ENCODE measurements at places on chromosomes 3 and 15.

- DNase-seq = no peak
Observed at GRCh38 chr3:195057716-195058115, 213.2 kb downstream of the XXYLT1 start.

- no peak for DNase-seq
Observed at GRCh38 chr15:75821786-75822345, 21.4 kb upstream of the UBE2Q2 start.

- no peak for DNase-seq
Observed at GRCh38 chr3:29991198-29991597, 615.2 kb upstream of the TGFBR2 start.

GRCh38 chr3:17195856-17196604 lies 311.3 kb downstream of the PLCL2 start:
- no peak for DNase-seq

- DNase-seq = no peak
Observed at GRCh38 chr15:83733206-83733605, 79.3 kb downstream of the ADAMTSL3 start.

DNA sequence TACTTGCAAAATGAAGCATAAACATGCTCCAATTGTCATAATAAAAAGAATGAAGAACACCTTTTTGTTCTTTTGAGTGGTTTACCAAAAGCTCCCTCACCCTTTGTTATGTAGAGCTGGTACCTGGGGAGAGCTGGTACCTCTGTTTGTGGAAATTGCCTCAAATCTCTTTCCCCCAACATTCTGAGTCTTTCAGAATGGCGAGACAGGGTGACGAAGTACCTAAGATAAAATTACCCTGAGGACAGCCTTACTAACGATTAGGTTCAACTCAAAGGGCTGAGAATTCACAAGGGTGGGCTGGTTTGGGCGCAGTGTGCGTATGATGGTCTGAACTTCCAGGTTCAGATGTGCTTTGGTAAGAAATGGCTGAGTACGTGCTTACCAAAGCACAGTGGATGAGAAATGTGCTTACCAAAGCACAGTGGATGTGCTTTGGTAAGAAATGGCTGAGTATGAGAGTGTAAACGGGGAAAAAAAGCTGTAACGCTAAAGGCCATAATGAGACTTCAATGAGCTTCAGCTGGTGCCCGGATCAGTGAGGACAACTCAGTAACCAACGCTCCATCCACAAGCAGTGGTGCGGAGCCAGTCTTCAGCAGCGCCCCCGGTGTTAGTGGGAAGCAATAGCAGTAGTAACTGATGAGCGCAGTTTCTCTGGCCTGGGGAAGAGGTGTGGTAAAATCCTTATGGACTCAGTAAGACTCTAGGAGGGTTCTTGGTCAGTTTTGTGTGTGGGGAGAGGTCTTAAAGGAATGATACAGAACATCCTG lies 72.3 kb upstream of the LRIG1 start:
- no peak for DNase-seq

DNA sequence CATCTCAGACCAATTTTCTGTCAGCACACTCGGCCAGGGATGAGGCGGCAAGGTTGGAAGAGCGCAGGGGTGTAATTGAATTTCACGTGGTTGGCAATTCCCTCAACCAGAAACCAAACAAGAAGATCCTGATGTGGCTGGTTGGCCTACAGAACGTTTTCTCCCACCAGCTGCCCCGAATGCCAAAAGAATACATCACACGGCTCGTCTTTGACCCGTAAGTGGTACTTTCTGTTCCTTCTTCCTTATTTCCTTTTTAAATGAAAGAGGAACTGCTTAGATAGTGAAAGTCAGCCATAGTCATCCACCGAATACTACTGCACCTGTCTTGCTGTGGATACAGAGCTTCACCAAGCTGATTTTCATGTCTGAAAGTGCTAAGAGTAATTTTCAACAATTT lies 60.1 kb downstream of the SGO1 start:
- no peak for DNase-seq

- no peak for DNase-seq
Observed at GRCh38 chr3:189227249-189227648, 55.5 kb downstream of the TPRG1 start.

DNA sequence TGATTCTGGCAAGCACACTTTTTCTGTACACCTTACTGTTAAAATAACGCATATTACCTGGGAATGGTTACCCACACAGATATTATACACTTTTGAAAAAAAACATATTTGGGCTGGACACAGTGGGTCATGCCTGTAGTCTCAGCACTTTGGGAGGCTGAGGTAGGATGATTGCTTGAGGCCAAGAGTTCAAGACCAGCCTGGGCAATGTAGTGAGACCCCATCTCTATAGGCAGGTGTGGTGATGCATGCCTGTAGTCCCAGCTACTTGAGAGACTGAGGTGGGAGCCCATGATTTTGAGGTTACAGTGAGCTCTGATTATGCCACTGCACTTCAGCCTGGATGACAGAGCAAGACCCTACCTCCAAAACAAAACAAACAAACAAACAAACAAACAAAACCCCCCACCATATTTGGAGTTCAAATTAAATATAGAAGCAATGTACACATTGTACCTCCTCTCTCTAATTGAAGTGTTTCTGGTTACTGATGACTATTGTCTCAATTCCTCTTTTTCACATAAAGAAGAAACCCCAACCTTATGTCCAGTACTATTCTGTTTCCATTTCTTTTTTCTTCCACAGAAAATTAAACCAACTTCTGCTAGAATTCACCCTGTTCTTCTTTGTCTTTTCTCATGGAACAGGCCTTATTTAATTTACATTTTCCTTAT lies 152.6 kb upstream of the UMPS start:
- no peak for DNase-seq

- no peak for DNase-seq
Observed at GRCh38 chr3:137295336-137295735, 337.6 kb downstream of the IL20RB start.

DNA sequence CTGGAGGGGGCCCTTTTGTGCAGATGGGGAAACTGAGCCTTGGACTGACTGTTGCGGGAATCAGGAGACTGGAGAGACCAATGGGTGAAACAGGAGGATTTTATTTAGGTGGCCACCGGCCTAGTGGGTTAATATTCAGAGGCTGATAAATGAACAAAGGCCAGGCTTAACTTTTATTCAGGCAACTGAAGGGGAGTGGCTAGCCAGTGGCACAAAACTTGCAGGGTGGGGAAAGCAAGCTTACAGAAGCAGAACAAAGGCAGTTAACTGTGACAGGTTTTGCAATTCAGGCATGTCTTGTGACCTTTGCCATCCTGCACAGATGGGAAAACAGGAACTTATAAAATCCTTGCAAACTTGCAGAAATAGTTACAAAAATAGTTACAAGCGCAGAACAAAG lies 24.9 kb upstream of the ACAD9 start:
- DNase-seq = no peak

DNA sequence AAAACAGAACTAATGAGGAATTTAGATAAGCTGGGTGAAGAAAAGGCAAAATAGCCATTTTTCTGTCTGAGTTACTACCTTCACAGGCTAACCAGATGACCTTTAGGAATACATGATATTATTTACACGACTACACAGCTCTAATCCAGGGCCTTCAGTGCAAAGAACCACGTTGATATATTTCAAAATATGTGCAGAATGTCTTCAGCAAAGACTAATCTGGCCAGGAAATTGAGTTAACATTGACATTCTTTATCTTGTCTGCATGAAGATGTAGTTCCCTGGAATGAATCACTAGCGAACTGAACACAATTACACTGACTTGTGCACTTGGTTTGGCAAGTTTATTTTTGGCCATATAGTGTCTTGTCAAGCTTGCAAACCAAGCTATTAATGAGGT lies 41.5 kb downstream of the PDHB start:
- DNase-seq = no peak

DNA sequence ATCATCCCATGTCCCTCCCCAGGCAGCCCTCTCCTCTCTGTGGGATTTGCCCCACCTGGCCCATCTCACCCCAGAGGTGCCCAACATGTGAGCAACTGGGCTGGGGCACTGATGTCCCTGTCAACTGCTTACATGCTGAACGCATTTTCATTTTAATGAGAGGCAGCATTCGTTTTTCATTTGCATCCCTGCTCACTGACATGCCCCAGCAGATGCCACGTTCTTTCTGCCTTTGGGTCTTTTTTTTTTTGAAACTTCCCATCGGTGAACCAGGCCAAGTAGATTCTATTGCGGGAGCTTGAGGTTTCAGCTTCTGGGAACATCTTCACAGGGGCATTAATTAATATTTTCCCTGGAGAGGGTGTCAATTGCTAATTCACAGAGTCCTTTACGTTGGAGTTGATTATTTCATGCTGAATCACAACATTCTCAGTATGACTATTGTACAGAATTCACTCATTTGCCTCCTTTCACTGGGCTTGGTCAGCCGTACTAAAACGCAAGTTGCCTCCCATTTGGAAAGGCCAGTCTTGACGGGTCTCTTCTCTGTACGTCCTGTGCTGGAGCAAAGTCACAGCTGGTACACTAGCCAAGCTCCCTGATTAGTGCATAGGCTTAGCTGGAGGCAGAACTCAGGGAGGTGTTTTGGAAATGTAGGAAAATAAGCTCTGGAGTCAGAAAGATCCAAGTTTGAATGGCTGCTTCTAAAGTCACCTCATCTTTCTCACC lies 69.8 kb downstream of the CHRNA7 start:
- no peak for DNase-seq

DNA sequence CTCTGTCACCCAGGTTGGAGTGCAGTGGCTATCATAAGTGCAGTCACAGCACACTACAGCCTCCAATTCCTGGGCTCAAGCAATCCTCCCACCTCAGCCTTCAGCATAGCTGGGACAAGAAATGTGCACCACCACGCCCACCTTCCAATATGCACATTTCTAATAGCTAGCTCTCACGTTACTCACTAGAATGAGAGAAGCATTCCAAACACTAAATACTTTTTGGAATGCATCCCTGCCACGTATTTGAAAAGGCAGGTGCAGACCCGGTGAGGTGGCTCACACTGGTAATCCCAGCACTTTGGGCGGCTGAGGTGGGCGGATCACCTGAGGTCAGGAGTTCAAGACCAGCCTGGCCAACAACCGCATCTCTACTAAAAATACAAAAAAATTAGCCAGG lies 7.6 kb upstream of the TCF12 start:
- no peak for DNase-seq

GRCh38 chr3:168040607-168041208 lies 55.0 kb downstream of the GOLIM4 start:
- no peak for DNase-seq

DNA sequence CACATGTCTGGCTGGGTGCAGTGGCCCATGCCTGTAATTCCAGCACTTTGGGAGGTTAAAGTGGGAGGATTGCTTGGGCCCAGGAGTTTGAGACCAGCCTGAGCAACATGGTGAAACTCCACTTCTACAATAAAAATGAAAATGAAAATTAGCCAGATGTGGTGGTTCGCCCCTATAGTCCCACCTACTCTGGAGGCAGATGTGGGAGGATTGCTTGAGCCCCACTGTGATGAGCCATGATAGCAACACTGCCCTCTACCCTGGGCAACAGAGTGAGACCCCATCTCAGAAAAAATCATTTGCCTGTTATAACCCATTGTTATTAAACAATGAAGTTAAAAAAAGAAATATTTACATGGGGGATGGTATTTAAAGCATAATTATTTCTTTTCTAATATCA lies 240.1 kb upstream of the ZPLD1 start:
- DNase-seq = no peak

DNA sequence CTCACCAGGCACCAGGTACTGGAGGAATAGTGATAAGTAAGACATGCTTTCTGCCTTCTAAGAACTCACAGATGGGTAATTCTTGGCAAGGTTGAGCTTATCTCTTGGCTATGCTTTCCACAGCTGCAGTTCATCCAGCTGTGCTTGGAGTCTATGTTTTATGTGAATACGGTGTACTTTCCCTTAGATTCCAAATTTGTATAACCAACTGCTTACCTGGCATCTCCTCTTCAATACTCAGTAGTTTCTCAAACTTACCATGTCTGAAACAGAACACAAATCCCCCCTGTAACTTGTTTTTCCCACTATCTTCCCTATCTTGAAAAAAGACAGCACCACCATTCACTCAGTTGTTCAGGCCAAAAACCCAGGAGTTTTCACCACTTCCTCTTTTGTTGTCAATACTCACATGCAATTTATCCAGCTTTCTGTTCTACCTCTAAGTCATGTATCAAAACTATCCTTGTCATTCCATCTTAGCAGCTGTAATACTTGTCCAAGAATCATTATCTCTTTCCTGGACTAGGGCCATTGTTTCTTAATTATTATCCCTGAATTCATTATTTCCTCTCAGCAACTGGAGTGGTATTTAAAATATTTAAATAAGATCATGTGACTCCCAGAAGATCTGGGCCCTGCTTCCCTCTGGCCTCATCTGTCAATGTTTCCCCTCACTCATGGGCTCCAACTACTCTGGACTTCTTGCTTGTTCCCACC lies 32.6 kb downstream of the COL6A5 start:
- no peak for DNase-seq

DNA sequence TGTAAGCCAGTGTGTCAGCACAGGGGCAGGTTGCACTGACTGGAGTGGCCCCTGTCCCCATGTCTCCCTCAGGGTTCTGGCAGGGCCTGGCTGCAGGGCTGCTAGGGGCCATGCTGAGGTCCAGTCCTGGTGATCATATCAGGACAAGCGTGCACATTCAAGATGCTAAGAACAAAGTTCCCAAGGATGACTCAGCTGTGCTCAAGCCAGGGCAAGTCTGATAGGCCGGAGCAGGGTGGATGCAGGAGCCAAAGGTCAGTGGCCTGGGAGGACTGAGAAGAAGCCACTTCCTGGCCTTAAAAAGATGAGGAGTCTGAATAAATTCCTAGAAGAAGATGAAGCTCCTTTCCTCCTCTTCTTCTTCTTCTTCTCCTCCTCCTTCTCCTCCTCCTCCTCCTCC lies 353.2 kb downstream of the AGBL1 start:
- DNase-seq = no peak

- no peak for DNase-seq
Observed at GRCh38 chr3:122295266-122296062, 29.6 kb upstream of the CSTA start.

- no peak for DNase-seq
Observed at GRCh38 chr3:63324621-63325020, 46.5 kb downstream of the SYNPR start.

DNA sequence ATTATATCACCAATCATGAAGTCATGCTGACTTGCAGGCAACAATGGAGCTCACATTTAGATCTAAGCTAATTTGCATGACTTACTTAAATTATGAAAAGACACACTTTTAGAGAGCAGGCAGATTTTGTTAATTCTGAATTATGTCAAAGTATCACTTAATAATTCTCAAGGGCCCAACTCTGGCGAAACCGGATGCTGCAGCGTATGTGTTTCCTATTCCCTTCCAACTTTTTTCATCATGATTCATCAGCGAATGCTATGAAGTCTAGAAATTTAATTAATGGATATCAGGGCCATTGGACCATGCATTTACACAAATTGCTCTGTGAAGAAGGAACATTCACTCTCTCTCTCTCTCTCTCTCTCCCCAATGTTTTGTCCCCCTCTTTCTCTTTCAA lies 63.5 kb upstream of the GOLGA8A start:
- DNase-seq = no peak

Measured in effector memory CD4-positive, alpha-beta T cell (primary cell).